ENCODE measurements at places on chromosomes 7 and 10.

GRCh38 chr10:99661377-99661763 lies 2.1 kb downstream of the ENTPD7 start:
- no peak for DNase-seq

- no peak for DNase-seq
Measured at GRCh38 chr7:74056096-74056915, 27.3 kb upstream of the LIMK1 start.

- no peak for DNase-seq
Measured at GRCh38 chr7:45586542-45587520, 12.7 kb downstream of the ADCY1 start.

GRCh38 chr7:74138945-74139843 lies 35.0 kb upstream of the EIF4H start:
- no peak for DNase-seq

GRCh38 chr10:113610631-113611601 lies 52.9 kb downstream of the NRAP start:
- DNase-seq = no peak

DNA sequence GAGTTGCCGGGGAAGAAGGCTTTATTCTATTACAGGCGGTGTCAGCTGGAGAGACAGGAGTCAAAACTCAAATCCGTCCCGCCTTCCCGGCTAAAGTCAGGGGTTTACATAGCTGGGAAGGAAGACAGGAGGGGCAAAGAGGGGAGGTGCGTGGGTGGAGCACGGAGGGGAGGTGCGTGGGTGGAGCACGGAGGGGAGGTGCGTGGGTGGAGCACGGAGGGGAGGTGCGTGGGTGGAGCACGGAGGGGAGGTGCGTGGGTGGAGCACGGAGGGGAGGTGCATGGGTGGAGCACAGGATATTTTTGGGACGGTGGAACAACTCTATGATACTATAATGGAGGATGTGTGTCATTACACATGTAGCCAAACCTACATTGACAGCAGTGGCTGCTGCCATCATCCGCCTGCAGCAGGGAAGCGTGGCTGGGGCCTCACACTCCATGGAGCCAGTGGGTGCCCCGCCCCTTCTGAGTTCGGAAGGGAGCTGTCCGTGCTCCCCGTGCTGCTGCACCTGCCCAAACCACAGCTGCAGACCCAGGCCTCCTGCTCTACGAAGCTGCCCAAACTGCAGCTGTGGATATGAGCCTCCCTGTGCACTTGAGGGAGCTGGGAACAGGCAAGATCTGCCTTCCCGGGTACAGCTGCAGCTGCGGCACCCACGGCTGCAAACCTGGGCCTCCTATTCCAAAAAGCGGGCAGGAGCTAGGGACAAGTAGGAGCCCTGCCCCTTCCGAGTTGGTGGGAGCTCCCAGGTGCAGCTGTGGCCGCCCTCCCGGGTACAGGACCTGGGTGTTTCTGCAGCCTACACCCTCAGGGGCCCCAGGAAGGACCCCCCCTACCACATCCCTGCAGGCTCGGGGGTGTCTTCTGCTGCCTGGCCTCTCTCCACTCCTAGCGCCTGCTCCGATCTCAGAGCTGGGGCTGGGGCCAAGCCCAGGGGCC lies 119.4 kb downstream of the DYNC2I1 start:
- no peak for DNase-seq

DNA sequence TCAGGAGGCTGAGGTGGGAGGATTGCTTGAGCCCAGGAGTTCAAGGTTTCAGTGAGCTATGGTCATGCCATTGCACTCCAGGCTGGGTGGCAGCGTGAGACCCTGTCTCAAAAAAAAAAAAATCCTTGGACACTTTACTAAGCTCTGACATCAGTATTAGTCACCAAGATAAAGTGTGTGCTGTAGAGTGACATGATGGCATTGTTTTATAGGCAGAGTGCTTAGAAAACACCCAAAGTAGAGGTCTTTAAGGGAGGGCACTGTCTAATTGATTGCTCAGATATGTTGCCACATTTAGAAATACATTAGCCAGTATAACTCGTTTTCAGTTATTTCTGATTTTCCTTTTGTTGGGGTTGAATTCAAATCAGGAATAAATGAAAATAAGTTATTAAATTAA lies 235.9 kb downstream of the REEP3 start:
- DNase-seq = no peak

- DNase-seq = no peak
Measured at GRCh38 chr10:32084185-32084851, 28.1 kb upstream of the KIF5B start.

DNA sequence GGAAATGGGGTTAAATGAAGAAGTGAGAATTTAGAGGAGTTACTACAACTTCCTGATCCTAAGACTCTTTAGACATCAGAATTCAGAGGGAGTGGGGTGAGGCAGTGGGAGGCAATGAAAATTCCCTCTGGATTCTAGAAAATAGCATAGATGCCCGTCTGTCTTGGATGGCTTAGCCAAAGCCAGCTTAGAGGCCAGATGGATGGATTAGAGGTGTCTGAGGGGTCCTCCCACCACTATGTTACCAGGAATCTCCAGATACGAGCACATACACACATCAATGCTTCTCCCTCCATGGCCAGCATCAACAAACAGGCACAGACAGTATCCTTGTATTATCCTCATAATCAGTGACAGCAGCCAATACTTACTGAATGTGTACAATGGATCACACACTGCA lies 418.1 kb downstream of the PLXNA4 start:
- no peak for DNase-seq

DNA sequence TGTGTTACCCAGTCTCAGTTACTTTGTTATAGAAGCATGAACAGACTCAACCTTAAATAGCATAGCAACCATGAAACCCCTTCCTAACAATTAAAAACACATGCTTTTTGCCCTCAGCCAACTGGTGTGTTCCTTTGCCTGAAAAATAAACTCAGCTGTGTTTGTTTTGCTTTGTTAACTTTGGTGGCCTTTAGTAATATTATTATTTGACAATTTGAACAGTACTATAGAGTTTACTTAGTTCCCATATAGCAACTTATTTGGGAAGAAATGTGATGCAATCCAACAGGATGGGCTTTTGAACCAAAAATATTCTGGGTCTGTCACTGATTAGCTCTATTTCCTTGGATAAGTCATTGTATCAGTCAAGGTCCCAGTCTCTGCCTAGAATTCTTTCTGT lies 22.5 kb upstream of the MKLN1 start:
- DNase-seq = no peak

DNA sequence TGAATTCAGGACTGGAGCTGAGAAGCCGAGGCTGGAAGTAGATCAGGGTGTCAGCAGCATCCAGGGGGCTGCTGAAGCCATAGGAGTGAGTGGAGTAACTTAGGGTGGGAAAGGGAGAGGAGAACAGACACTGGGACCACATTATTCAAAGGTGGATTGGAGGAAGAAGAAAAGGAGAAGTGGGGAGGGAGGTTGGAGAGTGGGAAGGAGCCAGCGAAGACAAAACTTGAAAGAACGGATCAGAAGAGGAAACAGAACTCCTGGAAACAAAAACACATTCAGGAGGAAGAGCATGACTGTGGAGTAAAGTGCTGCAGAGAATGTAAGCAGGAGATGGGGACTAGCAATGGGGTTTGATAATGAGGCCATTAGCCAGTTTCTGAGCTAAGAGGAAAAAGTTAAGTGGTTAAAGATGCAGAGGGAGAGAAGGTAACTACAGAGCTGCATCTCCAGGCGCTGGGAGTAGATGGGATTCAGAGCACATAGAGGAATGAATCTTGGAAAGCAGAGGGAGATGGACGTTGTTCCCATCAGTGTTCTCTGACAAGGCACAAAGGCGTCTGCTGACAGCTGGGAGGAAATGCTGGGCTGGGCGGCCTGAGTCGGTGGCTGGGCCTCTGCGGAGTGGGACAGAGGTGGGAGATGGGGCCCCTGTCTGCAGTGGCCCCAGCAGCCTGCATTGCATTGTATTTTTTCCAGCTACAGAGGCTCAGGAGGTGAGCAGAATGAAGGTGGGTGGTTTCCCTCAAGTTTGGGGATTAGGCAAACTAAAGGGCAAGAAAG lies 63.1 kb upstream of the LEP start:
- no peak for DNase-seq

DNA sequence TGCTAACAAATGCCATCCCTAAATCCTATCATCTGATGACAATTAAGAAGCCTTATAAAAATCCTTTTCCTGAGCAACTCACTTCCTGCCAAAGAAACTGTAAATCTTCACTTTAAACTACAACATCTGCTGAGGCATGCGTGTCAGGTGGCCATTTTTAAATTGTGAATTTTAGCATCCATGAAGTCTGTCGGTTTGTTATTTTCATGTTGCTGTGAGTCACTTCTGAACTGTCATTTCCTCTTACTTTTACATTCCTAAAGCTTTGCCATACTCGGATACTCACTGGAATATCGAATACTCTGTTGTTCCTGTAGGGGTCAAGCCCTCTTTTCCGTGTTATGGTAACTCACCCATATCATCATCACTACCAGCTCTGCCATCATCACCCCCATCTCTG lies 34.3 kb upstream of the TMEM26 start:
- DNase-seq = no peak

DNA sequence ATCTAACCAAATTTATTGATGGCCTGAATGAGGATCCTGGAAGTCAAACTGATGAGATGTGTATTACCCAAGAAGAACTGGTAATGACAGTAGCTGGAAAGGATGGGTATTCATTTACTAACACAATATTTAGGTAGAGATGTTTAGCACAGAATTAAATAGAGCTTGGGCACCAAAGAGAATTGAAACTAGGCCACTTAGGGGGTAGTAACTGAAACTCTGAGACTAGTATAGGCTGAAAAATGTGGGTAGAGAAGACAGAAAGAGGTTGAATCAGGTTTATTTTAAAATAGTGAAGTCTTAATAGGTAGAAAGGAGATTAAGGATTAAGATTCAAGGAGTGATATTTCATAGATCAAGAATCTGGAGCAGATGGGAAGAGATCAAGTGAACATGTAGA lies 155.8 kb downstream of the MLLT10 start:
- DNase-seq = no peak

GRCh38 chr10:17472481-17473227 lies 18.3 kb upstream of the ST8SIA6 start:
- no peak for DNase-seq
